EH (cell line): ENCODE measurements at places on chromosomes 5 and 9.
A peak's percentile ranks its signal among the peaks of the same experiment; 100 is the strongest.

GRCh38 chr9:105114318-105114717 lies 130.1 kb upstream of the SLC44A1 start:
- DNase-seq, result no peak

GRCh38 chr9:113675475-113675941 lies 200.6 kb upstream of the ZNF618 start:
- peak; percentile 100 for DNase-seq

GRCh38 chr5:158070859-158071258 lies 211.9 kb upstream of the CLINT1 start:
- no peak for DNase-seq

GRCh38 chr5:170697031-170697430 lies 86.5 kb upstream of the GABRP start:
- DNase-seq, result no peak

DNA sequence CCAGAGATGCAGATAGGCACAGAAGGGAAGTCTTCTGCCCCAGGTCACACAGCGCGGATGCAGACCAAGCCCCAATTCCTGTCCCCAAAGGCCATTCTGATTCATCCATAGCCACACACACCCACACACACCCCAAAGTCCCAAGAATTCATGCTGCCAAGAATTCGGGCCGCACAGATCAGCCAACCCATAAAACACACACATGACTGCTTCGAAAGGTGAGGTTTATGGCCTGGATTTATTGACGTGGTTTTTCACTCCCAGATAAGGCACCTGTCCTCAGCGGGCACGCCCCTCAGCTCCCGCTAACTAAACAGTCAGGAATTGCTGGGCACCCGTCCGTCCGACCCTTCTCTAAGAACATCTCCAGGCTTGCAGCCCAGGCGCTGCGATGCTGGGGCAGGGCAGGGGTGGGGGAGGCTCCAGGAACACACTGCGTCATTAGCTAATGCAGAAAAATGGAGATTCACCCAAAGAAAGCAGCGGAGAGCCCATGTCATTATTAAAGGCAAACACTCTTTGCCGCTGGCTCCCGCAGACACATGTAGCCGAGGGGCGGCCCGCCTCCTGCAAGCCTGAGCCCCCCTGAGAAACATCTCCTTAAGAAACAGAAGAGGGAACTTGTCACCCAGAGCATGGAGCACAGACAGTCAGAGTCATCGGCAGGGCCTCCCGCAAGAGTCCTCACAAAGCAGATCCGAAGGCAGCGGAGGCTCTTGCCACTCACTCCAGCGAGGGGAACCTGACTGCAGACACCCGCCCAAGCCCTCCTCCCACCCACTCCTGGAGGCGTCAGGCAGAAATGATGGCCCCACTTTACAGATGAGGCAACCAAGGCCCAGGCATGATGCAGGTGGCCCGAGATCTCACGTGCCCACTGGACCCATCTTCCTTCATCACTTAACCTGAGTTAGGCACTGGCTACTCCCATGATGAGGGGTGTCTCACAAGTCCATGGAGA lies 19.9 kb downstream of the VAV2 start:
- DNase-seq, result no peak

GRCh38 chr5:164358531-164359259 lies 853.3 kb downstream of the MAT2B start:
- no peak for DNase-seq

GRCh38 chr5:159773062-159773924 lies 143.0 kb upstream of the ADRA1B start:
- peak; percentile 90 for DNase-seq

DNA sequence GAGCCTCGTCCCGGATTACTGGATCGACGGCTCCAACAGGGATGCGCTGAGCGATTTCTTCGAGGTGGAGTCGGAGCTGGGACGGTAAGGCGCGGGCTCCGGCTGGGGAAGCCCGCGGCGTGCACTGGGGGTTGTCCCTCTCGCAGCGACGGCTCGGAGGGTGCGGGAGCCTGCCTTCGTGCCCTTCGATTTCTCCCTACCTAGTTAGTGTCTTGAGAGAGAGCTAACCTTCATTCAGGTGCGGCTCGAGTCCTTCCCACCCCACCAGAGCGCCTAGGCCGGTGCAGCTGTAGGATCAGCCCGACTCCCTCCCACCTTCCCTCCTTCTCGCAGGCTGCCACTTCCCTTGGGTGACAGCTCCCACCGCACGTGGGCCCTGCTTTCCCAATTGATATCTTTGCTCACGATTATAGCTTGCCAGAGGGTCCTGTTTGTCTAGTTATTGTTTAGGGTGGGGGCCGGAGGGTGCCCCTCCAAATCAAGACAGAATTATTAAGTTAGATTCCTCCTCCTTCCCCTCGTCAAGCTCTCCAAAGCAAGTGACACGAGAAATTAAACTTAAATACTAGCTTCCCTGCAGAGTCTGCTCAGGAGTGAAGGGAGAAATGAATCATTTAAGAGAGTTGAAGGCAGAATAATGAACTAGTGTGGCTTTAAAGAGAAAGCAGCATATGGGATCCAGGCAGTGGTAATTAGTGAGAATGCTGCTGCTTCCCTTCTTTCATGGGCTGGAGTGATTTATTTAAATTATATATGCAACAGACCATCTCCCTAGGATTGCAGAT lies 569 bp downstream of the CAMK4 start:
- DNase-seq, result no peak

DNA sequence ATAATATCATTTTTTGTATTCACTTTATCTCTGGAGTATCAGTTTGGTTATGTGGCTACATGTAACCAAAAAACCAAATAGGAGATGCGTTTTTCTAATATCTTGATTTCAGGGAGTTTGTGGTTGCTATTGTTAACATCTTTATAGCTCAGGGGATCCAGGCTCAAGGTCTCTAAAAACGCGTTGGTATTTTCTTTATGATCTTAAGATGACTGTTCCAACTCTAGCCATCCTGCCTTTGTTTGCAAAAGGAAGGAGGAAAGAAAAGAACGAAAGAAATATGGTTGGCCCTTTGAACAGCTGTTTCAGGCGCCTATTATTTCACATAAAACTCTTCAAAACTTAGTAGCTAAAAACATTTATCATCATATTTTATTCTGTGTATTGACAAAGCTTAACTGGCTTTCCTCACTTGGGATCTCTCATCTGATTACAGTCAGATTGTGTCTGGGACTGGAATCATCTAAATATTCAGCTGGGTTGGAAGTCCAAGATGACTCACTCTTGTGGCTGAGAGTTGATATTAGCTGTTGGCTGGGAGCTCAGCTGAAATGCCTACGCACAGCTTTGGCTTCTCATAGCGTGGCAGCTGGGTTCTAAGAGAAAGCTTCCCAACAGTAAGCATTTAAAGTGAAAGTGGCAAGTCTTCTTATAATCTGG lies 60.1 kb downstream of the FAM174A start:
- DNase-seq, result peak; percentile 89

GRCh38 chr5:7615566-7616061 lies 219.7 kb downstream of the ADCY2 start:
- no peak for DNase-seq

DNA sequence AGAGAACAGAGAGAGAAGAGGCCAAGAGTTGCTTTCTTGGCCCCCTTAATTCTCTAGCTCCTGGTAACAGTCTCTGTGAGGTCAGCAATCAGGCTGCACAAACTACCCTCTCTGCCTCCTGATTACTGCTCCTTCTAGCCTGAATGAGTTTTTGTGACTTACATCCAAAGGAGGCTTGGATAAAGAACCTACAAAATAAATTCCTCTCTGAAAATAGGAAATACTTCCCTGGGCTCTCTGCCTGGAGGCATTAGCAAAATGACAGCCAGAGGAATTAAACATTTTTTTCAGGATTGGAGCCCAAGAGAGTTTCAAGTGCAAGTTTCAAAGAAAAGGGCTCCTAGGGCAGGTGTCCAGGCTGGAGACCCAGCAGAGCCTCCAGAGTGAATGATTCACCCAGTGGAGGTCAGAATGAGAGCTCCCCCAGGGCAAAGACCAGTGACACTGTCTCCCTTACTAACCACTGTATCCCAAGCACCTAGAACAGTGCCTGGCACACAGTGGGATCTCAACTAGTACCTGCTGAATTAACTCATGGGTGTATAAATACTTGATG lies 162.5 kb downstream of the SPOCK1 start:
- DNase-seq, result no peak

DNA sequence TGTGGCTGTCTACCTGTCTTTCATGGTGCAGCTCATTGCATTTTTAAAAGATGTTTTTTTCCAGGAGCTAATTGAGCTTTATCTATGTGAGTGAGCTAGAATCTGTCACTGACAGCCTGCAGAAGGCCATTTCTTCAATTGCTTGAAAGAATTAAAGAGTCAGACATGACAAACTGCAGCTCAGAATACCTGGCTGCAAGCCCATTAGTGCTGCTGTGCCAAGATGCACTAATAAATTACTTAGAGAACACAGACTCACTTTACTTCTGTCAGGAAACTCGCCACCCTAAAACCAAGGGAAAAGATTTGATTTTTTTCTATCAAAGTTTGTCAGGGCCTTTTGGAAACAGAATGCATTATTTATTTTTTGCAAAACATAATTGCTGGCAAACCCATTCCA lies 368.3 kb downstream of the CAAP1 start:
- DNase-seq, result no peak

DNA sequence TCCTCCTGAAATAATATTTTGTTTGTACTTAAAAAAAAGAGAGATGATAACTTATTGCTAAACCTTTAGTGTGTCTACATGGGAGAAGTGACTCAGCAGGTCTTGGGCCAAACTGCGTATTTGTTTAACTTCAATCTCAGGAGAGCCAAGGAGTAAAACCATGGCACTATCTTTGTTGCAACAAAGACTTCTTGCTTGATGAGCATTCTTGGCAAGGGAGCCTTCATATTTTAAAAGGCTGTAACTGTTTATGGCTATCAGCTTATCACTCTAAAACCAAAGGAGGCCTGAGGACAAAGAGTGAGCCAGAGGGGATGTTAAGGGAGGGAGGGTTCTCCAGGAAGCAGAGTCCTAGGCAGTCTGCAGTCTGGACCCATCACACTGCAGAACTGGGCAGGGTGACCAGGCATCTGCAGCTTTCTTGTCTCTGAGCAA lies 216.2 kb upstream of the S1PR3 start:
- peak; percentile 95 for DNase-seq

- no peak for DNase-seq
Observed at GRCh38 chr5:163373436-163374084, 63.8 kb upstream of the CCNG1 start.

DNA sequence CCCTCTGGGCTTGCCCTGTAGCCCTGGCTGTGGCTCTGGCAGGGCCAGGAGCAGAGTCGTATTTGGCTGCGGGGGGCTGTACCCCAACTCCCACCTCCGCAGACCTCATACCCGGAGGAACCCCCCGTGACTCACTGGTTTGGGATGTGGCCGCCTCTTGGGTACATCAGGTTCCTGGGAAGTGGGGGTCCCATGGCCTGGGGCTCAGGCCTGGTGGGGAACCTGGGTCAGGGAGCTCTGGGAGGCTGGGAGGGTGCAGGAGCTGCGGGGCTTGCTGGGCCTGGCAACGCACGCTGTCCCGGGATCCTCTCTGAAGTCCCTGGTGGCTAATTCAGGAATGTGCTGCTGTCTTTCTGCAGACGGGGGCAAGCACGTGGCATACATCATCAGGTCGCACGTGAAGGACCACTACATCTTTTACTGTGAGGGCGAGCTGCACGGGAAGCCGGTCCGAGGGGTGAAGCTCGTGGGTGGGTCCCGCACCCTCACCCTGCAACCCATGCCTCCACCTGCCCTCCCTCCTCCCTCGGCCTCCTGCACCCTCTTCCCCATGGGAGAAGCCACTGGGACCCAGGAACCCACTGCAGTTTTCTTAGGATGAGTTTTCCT lies 2.4 kb downstream of the LCN1 start:
- DNase-seq, result peak; percentile 11

DNA sequence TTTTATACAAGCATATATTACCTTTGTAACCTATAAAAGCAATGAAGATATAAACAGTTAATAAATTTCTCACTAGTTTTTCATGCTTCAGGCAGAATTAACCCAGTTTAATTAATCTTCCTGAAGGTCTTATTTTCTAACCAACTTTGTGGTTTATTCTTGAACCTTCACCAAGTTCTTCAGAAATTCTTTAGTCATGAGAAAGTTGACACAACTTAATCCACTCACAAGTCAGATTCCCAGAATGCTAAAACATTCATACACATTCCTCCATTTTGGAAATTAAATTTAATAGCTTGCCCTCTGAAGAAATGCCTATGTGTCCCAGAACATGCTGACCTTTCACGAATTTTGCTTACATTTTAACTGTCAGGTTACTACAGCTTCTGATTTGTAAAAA lies 105.4 kb upstream of the PAM start:
- peak; percentile 51 for DNase-seq

- peak; percentile 73 for DNase-seq
Observed at GRCh38 chr5:146340260-146341081, 1.8 kb downstream of the POU4F3 start.

GRCh38 chr9:73176450-73176875 lies 24.8 kb downstream of the ANXA1 start:
- DNase-seq, result peak; percentile 58

- no peak for DNase-seq
Observed at GRCh38 chr9:105043370-105043936, 115.5 kb upstream of the ABCA1 start.

DNA sequence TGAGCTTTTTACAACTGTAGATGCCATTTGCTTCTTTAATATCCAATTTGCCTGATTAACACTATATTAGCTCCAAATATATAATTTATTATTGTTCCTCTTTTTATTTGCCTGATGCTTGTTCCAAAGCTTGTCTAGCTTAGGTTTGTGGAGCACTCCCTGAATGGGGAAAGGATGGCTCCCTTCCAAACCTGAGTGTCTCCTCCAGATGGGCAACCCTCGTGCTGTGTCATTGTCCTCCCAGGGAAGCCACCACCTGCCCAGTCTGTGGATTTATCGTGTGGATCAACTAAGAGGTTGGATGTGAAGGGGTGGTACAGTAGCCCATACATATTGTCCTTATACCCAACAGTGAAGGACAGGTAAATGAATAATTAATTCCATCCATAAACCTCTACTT lies 404.9 kb downstream of the CDK5RAP2 start:
- no peak for DNase-seq

DNA sequence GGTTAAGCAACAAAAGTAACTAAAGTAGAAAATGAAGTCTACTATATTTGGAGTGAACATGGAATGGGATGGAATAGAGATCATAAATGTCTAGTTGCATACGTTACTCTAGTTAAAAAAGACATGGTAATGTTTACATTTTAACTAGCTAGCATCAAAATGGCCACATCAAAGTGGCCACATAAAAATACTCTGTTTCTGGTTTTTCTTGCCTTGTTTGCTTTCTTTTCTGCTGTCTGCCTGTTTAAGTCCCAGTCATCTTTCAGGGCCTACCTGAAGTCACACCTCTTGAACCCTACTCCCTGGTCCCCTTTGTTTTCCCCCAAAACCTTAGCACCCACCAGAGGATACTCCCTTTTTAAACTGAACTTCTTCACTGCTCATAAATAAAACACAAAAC lies 6.4 kb upstream of the KIF2A start:
- DNase-seq, result no peak

GRCh38 chr5:91257301-91257700 lies 125.8 kb downstream of the ARRDC3 start:
- DNase-seq, result no peak

DNA sequence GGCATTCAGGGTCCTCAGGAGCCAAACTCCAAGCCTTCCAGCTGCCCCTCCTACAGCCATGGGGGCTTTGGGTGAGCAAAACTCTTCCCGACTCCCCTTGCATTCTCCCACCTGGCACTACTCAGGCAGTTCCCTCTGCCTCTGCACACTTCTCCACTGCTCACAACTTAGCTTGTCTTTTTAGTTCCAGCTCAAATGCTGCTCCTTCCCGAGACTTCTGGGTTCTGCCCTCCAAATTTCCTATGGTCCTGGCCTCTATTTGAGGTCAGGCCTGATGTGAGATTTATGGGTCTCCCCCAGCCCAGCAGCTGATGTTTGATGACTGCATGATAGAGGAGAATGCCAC lies 5.7 kb upstream of the SLC25A48 start:
- no peak for DNase-seq

- no peak for DNase-seq
Observed at GRCh38 chr5:94391996-94392395, 226.4 kb downstream of the KIAA0825 start.
